ENCODE measurements at places on chromosomes 6 and 20.

DNA sequence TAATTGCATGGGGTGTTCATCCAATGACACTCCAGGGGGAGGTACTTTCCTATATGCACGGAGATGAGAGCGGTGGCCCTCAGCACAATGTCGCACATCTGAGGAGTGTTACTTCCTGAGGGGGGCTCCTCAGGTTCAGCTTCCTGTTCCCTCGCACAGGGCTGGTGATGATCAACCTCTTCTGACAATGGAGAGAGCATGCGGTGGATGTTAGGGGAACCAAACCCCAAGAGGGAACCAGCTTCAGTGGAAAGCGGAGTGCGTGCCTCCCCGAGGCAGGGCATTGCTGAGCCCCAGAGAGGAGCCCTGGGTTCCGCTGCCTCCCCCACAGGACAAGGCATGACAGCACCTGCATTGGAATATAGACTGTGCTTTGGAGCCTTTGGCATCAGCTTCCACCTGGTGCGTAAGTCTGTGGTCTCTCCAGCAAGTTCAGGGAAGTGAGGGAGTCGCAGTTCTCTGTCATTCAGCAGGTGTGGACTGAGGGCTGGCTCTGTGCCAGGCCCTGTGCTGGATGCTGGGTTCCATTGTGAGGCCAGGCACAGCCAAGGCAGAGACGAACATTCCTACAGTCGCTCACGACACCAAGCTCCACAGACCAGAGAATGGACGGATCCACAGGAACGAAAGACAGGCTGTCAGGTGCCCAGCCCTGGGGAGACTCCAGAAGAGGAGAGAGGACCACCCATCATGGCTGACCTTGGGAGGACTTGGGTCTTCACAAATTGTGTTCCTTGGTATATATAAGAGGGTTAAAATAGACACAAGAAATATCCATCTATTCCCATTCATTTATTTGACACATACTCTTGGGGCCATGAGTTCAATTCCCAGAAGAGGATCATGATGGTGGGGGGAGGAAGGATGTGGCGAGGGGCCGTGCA, 3.9 kb upstream of the ZNF831 start:
- DNase-seq: no peak

DNA sequence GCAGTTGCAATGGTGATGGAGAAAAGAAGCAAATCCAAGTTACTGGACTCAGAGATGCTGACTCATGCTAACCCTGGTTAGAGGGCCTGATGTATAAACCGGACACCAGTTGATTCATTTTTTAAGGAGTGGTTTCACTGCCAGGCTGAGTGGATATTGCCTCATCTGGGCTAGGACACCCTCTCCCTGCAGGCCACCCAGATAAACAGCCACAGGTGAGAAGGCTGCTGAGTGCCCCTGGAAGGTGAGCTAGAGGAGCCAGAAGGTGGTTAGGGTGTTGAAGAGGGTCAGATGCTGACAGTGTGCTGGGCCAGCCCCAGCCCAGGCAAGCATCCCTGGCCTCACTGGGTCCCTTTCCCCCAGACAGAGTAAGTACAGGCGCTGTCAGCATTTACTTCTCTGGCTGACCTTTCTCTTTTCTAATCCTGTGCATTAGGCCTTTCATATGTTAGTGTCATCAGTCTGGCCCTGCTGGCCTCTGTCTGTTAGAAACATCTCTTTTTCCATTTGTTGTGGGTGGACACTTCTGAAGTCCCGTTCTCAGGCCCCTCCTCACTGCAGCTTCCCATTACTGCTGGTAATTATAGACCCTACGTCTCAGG, 13.5 kb downstream of the EPB41L1 start:
- DNase-seq: no peak

DNA sequence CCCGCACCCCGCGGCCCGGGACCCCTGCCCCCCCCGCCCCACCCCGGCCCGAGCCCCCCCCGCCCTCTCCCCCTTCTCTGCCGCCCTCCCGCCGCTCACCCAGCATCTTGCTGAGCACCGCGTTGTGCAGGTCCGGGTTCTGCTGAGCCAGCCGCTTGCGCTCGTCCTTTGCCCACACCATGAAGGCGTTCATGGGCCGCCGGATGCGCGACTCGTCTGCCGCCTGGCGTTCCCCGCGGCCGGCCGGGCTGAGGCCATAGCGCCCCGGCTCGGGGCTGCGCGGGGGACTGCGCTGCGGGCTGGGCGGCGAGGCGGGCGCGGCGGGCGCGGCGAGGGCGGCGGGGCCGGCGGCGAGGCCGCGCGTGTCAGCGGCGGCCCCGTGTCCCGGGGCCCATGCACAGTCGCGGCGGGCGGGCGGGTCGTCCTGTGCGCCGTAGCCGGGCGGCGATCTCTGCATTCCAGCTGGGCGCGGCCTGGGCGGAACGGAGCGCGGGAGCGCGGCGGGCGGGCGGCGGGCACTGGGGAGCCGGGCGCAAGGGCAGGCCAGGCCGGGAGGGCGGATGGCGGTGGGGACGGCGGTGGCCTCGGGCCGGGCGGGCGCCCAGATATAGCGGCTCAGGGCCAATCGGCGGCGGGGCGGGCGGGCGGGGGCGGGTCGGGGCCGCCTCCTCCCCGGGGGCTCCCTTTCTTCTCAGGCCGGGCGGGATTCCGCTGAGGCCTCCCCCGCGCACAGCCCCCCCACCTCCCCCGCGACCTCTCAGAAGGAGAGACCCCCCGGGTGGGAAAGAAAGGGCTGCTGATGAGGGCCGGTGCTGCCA, at the start of gene SOX18:
Gene SOX18, minus strand, starts transcription at position 580 of the 818 bp plus-strand sequence. Its CDS starts 123 bp downstream, at position 457.
- DNase-seq: no peak

DNA sequence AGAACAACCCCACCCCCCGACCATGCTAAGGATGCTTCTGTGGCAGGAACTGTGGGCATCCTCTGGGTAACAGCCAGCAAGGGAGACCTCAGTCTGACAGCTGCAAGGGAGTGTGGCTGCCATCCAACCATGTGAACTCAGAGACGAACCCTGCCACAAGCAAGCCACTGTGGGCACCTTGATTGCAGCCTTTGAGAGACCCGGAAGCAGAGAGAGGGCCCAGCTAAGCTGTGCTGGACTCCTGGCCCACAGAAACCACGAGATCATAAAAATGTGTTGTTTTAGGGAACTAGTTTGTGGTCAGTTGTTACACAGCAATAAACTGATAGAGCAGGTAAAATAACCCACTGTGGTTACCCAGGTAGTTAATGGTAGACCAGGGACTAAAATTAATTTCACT, 414.6 kb downstream of the CDH26 start:
- no peak for DNase-seq

- no peak for DNase-seq
Measured at GRCh38 chr6:23735151-23735550, 390.9 kb upstream of the NRSN1 start.
